GF-D8 (cell line): ENCODE measurements at places on chromosomes 3 and 15.

DNA sequence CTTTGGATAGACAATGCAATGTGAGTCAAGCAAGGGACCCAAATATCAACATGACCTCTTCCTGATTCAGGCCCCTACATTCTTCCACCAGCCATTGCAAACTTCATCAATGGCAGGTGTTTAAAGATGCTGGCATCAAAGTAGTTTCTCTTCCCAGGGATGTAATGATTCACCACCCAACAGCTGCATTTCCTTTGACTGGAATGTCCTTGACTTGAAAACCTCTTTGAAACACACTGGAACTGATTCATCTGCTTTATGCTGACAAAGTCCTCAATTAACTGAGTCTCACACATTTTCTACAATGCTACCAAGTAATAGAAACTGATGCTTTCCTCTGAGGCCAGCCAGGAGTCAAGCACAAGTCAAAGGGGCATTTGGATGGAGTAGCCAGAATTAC, 385.5 kb downstream of the GBE1 start:
- DNase-seq: no peak

GRCh38 chr15:60744826-60745460, 266.0 kb upstream of the ICE2 start:
- no peak for DNase-seq

DNA sequence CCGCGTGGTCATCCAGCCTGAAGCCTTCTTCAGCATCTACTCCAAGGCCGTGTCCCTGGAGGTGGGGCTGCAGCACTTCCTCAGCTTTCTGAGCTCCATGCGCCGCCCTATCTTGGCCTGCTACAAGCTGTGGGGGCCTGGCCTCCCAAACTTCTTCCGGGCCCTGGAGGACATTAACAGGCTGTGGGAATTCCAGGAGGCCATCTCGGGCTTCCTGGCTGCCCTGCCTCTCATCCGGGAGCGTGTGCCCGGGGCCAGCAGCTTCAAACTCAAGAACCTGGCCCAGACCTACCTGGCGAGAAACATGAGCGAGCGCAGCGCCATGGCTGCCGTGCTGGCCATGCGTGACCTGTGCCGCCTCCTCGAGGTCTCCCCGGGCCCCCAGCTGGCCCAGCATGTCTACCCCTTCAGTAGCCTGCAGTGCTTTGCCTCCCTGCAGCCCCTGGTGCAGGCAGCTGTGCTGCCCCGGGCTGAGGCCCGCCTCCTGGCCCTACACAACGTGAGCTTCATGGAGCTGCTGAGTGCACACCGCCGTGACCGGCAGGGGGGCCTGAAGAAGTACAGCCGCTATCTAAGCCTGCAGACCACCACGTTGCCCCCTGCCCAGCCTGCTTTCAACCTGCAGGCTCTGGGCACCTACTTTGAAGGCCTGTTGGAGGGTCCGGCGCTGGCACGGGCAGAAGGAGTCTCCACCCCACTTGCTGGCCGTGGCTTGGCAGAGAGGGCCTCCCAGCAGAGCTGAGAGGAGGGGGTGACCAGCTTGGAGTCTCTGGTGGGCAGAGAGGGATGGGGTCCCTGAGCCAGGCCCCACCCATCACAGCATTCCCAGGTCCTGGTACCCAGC, 37.9 kb downstream of the GOLGA6A start:
- no peak for DNase-seq

- DNase-seq: no peak
Measured at GRCh38 chr3:113148284-113148683, 63.1 kb upstream of the BOC start.

GRCh38 chr3:24199300-24199699, 254.2 kb downstream of the NR1D2 start:
- DNase-seq: no peak

DNA sequence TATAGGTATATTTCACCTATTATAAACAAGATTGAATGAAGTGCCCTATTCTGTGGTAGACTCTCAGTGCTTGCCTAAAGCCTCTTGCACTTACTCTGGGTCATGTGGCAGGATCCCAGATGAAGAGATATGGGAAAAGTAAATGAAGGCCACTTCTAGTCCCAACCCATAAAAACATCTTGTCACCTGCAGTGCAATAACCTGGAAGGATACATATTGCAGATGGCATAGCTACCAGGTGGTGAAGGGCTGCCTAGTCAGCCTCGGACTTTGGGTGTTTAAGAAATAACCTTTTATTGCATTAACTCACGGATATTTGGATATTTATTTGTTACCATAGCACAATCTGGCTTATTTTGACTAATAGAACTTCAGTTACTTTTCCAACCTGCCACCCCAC, 367.1 kb downstream of the UNC13C start:
- DNase-seq: no peak

GRCh38 chr15:100836501-100836900, 43.1 kb upstream of the ALDH1A3 start:
- DNase-seq: no peak

DNA sequence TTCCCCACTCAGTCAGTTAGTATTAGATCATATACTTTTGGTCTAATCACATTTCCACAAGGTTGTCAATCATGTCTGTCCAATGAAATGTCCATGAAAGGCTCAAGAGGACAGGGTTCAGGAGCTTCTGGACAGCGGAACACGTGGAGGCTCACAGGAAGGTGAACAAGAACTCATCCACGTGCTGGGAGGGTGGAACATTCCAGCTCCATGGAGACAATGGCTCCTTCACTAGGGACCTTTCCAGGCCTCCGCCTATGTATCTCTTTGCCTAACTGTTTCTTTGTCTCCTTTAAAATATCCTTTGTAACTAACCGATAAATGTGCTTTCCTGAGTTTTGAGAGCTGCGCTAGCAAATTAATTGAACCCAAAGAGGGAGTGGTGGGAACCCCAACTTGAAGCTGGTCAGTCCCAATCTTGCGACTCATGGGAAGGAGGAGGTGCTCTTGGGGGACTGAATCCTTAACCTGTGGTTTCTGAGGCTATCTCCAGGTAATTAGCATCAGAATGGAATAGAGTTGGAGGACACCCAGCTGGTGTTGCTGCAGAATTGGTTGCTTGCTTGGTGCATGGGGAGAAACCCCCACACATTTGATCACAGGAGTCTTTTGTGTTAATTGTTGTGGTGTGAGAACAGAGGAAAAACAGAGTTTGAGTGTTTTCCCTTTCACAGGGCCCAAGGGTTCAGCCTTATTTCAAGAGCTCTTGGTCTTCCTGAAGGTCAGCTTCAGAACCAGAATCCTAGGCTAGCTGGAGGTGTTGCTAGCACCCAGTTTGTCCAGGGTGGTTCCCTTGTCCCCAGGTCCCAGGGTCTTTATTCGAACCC, 3.0 kb upstream of the TKT start:
- DNase-seq: no peak

- DNase-seq: no peak
Measured at GRCh38 chr3:43768381-43768973, 77.7 kb downstream of the ABHD5 start.
